ENCODE measurements at places on chromosomes 16 and 17.

GRCh38 chr17:79788989-79789942 lies 7.6 kb downstream of the CBX8 start:
- no peak for DNase-seq

- DNase-seq = no peak
Measured at GRCh38 chr17:4514206-4514605, 15.5 kb downstream of the SPNS2 start.

DNA sequence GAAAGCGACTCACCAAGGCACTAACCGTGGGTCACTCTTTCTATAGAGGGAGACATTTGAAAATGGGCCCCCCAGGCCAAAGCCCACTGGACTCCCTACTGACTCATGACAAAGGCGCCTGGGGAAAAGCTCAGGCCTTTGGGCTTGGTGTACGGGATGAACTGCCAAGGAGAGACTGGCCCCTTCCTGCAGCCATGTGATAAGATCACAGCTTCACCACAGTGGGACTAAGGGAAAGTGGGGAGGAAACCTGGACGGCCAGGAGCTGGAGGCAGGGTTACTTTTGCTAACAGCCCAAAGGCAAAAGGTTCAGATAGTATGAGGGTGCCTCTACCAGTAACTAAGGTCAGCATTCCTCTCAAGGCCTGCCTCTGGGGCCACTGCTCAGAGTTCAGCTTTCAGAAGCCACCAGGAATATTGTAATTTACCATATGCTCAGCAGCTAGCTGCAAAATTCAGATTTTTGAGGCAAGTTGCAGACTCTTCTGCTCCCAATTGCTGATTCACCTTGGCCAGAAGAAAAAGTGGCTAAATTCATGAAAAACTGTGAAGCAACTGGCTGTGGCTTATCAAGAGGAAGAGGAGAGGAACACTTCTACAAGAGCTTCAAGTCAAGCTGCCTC lies 37.1 kb upstream of the SLC25A19 start:
- DNase-seq = no peak

DNA sequence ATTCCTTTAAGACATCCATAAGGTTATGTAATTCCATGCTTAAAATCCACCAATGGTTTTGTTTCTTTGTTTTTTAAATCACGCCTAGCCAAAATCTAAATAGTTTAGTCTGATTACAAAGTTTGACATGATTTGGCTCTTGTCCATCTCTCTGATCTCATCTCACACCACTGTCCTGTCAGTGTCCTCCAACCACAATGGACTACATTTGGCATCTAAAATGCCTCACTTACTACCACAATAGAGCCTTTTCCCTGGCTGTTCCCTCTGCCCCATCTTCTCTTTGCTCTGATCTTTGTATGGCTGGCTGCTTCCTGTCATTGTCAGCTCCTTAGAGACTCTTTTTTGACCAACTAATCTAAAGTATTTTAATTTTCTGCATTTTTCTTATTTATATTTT lies 157.2 kb downstream of the MYO1D start:
- DNase-seq = no peak

DNA sequence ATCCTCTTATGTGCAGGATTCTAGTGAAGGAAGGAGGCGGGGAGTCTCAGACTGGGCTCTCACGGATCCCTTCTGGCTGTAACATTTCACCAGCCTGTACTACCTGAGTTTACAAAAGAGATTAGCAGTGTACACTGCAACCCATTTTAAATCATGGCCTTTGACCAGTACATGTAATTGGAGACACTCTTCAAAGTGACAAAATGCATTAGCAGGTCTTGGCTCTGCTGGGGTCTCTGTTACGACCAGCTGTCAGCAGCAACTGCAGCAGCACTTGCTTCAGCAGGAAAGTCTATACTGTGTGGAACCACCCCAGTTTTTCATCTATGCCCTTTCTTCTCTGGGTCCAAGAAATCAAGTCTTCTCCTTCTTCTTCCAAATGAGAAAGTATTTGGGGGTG lies 322.8 kb upstream of the ASIC2 start:
- no peak for DNase-seq

- DNase-seq = no peak
Measured at GRCh38 chr17:29401258-29401657, 11.1 kb downstream of the TAOK1 start.

GRCh38 chr16:46648656-46649055 lies 27.5 kb upstream of the SHCBP1 start:
- DNase-seq = no peak

- no peak for DNase-seq
Measured at GRCh38 chr16:26701243-26701886, 365.4 kb upstream of the C16orf82 start.

Measured in stimulated activated CD8-positive, alpha-beta memory T cell treated with anti-CD3 and anti-CD28 coated beads, Interleukin-12 subunit alpha, Interleukin-12 subunit beta, amount 100 ng/mL, for 4 hours (primary cell).